HFF-Myc (cell line): ENCODE measurements at places on chromosomes 1 and 21.

DNA sequence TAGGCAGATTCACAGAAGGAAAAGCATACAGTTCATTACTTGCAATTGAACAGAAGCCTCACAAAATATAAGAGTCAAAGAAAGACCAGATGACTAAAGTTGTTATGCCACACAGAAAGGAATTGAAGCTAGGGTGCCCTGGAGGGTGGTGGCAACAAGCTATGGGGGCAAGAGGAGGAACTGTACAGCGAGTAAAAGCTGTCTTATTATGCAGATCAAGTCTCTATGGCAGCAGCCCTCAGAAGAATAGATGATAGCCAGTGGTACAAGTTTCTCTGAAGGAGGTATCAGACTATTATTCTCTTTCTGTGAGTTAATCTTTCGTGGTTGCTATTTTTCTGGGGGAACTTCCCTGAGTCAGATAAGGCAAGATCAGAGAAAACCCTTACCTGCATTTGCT is 72.2 kb downstream of the C21orf91 start:
- no peak for DNase-seq

GRCh38 chr1:9902060-9902452 is 8.0 kb downstream of the CTNNBIP1 start:
- no peak for DNase-seq

DNA sequence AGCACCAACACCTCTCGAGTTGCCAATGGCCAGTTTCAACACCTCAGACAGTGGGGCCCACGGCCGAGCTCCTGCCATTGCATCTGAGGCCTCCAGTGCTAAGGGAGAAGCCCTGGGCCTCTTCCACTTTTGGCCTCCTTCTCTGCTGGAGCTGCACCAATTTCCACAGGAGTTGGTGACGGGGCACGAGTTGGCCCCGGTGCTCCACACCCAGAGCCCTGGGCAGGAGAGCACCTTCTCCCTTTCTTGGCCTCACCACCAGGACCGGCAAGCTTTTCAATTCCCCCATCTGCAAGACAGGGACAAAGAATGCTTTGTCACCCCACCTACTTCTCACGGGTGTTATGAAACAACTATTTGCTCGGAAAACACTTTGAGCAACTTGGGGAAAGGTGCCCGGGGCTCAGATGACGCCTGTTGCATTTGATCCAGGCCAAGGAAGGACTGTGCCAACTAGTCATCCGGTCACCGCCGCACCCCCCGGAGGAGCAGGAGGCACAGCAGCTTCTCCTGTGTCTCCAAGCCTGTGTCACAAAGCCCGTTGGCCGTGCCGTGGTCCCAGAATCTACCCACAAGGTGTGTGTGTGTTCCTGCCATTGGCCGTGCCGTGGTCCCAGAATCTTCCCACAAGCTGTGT is 55.2 kb downstream of the TOMM20 start:
- no peak for DNase-seq

DNA sequence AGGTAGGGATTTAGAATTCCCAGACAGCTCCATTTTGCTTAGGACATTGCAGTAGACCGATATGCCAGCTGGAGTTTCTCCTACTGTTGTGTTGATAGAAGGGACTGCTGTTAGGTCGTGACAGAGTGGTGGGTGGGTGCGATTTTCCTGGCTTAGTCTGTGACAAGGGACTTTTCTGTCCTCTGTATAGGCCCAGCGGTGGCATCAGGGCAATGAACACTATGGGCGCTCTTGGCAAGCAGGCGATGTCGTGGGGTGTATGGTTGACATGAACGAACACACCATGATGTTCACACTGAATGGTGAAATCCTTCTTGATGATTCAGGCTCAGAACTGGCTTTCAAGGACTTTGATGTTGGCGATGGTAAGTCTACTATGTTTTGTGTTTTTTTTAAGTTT is 321.8 kb downstream of the ZP4 start:
- no peak for DNase-seq

GRCh38 chr1:73273886-73274285 is 924.1 kb downstream of the LRRIQ3 start:
- DNase-seq = no peak

DNA sequence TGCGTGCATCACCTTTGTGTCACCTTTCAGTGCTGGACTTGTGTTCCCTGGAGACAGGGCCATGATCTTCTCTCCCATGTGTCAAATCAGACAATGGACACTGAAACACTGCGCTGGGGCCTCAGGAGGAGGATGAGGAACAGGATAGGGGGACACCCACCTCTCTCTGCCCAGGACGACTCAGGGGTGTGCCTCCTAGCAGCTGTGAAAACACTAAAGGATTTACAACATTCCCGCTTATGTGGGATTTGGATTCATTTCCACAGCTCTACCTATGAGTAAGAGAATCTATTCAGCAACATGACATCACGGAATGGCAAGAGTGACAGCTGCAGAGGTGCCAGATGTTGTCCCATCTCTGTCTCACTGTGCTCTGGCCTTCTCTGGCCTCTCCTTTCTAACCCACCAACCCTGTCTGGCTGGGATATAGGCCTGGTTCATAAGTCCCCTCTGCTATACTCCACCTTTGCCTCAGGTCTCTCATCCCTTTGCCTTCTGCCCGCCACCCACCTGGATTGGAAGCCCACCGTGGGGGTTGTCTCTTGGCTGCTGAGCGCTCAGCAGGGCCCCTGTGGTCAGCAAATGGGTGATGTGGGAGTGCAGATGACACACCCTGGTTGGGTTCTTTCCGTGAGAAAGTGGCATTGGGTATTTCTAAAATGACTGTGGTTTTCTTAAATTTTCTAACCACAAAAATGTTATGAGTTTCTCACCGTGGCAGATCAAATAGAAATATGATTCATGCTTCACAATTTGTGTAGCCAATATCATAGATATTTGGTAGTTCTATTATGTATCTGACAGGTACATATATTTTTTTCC is 47.1 kb upstream of the TLR5 start:
- no peak for DNase-seq

- DNase-seq = no peak
These were observed 2.8 kb upstream of the ZNF678 start for GRCh38 chr1:227560393-227561173.

DNA sequence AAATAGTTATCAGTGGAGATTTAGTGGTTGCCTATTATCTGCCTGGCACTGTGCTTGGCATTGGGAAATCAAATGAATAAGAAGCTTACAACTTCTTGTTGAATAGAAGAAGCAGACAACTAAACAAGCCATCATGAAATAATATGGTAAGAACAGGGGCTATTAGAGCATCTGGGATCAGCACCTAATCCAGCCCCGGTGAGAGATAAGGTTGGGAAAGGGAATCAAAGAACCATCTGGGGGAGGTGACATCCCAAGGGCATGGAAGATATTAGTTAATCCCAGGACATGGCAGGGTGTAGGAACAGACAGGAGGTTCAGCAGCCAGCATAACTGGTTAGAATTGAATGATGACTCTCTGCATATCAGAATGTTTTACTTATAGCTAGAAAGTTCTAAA is 36.3 kb upstream of the SUCO start:
- DNase-seq = no peak

DNA sequence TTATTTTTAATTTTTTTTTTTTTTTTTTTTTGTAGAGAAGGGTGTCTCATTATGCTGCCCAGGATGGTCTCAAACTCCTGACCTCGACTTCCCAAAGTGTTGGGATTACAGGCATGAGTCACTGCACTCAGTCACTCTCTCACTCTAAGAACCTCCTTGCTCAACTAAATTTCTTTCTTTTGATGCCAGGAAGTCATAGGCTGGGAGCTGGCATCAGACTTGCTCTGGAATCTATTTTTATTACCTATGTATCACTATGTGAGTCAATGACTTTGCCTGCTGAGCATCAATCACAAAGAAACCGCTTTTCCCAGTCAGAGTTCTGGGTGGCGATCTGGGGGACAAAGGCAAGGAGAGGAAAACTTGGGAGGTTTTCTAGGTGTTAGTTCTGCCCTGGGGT is 35.5 kb upstream of the PARP1 start:
- DNase-seq = no peak

GRCh38 chr1:165075725-165076370 is 280.7 kb downstream of the LMX1A start:
- DNase-seq = no peak
